ENCODE measurements at places on chromosomes 12 and 14.

DNA sequence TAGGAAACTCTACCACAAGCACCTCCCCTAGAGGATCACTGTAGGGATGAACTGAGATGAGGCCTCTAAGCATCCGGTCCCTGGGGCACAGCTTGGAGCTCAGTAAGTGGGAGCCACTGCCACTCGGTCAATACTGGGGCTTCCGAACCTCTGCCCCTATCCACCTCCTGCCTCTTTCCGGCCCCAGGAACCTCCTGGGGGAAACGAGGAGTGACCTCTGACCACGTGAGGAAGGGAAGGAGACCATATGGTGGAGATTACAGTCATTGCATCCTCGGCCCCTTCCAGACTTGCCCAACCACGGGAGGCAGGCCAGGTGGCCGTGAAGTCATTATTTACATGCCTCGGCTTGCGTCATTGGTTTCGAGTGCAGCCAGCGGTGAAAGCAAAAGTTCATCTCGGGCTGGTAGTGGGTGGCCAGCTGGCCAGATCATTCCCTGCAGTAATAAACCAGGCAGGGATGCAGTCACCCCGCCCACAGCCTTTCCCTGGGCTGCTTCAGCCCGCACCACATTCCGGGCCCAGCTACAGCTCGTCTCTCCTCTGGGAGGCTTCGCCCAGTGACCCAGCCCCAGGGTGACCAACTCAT, 65.4 kb downstream of the C14orf132 start:
- DNase-seq: no peak

DNA sequence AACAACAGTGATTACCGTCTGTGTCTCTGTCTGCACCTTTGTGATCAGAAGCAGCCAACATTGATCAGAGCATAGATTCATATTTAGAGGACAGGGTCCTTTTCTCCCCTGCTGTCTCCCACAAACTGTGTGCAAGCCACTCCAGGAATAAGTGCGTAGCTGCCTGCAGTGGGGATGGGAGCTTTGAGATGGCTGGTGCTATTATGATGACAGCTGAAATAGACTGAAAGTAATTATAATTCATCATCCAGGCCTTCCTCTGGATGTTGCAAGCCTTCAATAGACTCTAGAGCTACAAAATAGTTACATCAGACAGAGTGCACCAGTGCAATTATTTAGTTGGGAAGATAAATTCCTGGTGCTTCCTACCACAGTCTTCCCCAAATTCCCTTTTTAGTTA, 68.1 kb downstream of the BORCS5 start:
- no peak for DNase-seq

DNA sequence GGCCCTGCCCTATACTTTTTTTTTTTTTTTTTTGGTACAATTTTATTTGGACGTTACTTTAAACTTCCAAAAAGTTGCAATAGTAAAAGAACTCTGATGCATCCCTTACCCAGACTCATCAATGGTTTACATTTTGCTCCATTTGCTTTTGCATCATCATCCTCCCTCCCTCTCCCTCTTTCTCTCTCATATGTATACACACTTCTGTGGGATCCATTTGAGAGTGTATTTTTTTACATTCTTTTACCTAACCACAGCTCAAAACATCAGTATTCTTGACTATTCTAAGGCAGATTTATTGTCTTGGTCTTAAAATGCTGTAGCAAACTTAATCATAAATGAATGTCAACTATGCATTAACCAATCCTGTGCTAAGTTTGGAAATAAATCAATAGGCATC, 111.6 kb downstream of the PRICKLE1 start:
- DNase-seq: no peak

DNA sequence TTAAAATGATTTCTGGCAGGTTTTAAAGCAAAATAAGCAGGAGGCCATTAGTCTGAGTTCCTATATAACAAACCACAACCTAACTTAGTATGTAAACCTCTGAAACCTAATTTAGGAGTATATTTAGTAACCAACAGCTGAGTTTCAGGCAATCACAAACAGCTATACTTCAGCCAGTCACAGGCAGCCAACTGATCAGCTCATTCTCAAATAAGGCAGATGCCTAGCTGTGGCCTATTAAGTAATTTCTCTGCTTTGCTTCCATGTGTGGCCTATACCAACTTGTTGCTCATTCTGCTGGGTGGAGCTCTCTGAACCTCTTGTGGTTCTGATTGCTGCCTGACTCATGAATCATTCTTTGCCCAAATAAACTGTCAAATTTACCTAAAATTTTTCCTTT, 408.9 kb upstream of the FBXO33 start:
- DNase-seq: no peak

GRCh38 chr14:80233470-80234089, 22.3 kb upstream of the DIO2 start:
- no peak for DNase-seq

- no peak for DNase-seq
Observed at GRCh38 chr12:132886529-132887477, 602 bp downstream of the CHFR start.

DNA sequence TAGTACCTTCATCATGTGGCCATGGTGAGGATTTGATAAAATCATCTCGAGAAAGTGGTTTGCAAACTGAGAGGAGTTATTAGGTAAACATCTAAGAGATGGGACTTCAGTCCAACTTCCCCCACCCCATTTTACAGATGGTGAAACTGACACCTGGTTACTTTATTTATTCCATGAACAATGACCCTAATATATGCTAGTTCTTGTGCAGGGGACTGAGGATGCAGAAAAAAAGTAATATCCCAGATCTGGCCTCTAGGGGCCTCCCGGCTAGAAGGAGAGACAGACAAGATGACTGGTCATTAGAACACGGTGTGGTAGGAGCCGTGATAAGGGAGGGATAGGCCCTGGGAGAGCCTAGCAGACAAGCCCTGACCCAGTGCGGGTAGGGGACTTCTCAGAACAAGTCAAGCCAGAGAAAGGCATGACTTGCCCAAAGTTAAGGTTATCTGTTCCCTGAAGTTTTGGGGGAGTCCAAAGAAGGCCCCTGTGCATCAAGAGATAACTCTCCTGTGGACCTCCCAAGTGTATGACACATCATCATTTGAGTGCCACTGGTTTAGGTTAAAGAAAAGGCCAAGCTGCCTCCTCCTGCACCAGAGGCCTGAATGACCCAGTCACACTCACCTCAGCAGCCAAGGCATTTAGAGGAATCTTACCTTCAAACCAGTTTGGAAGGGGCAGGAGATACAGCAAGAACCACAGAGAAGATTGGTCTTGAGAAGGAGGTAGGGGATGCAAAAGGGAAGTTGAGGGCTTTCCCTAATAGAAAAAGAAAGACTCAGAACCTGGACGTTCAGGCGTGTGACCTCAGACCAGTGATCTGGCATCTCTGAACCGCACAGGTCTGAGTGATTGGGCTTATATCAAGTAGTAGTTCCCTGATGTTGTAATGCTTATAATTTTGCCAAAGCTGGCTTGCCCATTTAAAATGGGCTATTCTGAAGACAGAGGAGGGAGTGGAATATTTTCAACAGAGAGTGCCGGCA, 1.6 kb downstream of the CMKLR1 start:
- no peak for DNase-seq

- DNase-seq: no peak
Observed at GRCh38 chr12:92472201-92472600, 230.6 kb upstream of the PLEKHG7 start.

DNA sequence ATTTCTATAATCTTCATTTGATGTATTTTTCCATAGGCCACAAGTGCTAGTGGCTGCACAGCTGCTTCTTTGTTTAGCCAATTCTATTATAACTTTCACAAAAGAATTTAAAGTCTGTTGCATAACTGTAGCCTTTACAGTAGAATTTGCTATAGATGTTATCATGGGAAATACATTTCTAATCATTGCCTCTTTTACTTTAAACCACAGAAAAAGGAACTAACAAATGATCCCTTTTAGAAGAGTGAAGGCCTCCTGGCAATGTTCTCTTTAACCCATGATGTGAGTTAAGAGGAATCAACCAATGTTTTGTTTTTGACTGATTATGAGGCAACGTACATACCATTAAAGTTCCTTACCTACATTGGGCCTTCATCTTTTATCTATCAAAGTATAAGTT, 68.8 kb downstream of the RPL10L start:
- DNase-seq: no peak
